NCI-H460 (cell line): ENCODE measurements at places on chromosomes 3 and 15. TPM values are rescaled to one million over a fixed set of nuclear protein-coding genes. Genes with fewer than 3 reads are reported as not detected.

Gene TBC1D5
- 43.1 and 48.7 TPM in 2 replicates for total RNA-seq

Gene HOMER2
- 16.9 and 18.5 TPM in 2 replicates for total RNA-seq

Gene LRRC2
- not detected in 2 replicates for total RNA-seq

Gene MAGEL2
- not detected in 2 replicates for total RNA-seq
